Mammary epithelial cell (primary cell): ENCODE measurements at places on chromosomes 2 and 18. TPM values are rescaled to one million over a fixed set of nuclear protein-coding genes. Genes with fewer than 3 reads are reported as not detected.

Gene HTR2B
- total RNA-seq, result not detected in 2 replicates

Gene RBM44
- total RNA-seq, result 0.17 TPM

Gene ELOA2
- total RNA-seq, result not detected

GRCh38 chr2:121562269-121563176, 31.8 kb downstream of the RNU4ATAC start:
- DNase-seq, result no peak

- no peak for DNase-seq
Measured at GRCh38 chr2:181998891-181999654, 13.4 kb downstream of the PPP1R1C start.

DNA sequence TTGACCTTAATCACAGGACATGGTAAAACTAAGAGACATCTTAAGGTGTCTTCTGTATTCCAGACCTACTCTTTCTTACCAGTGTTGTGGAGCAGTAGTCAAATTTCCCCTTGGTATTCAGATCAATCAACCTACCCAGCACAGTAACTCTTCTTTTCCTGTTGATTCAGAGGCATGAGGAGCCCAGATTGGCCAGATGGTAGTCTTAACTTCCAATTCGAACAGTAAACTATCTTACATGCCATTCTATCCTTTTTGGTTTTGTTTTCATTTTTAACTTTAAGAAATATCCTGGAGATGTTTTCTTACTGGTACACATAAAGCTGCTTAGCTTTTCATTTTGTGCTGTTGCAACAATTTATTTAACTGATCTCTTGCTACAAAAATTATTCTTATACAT, 630.3 kb upstream of the PKDCC start:
- DNase-seq, result no peak

- DNase-seq, result peak; percentile 45
Measured at GRCh38 chr2:176552501-176553135, 283.4 kb downstream of the MTX2 start.

DNA sequence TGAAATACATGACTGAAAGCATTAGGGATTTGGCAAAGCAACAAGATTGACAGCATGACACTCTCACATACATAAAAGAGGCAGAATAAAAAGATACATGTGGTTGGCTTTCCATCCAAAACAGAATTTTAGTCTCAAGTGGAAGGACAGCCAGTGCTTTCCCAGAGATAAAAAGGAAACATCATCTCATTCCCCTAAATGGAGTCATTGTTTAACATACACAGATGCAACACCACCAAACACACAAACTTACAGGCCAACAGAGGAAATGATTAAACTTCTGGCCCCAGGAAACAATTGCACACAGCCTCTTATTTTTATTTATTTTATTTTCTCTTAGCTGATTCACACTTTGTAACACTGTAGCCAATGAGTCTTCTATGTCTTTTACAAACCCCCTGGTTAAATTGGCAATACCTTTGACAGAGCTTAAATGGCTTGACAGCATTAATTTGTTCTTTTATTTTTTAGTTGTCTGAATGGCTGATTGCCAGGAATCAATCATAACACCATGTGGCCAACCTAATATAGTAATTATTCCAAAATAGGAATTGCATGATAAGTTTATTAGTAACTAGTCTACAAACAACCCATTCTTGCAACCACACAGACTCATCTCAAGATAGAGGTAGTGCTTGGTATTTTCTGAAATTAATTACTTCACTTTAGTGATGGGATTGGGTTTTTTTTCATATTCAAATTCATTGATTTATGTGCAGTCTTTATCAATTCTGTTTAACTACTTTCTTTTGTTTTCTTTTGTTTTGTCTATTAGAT, 190.5 kb downstream of the RND3 start:
- peak; percentile 74 for DNase-seq

DNA sequence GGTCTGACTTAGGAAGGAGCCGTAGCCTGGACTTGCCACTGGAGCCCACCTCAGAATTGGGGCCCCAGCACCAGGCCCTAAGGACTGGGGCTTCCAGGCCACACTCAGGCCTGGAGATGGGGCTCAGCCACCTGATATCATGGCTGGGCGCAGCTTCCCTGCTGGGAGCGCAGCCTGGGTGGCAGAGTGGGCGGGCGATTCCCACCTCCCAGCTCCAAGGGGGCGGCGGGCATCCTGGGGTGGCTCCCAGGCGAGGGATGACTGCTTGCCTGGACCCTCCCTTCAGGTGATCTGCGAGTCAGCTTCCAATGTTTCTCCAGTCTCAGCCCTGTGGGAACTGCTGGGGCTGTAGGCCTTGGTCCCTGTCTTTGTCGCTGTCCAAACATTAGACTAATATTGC, 20.1 kb downstream of the GPR35 start:
- DNase-seq, result no peak
